ENCODE measurements at places on chromosomes 12 and 14.

- no peak for DNase-seq
These were observed at the start of gene NOVA1 for GRCh38 chr14:26597589-26598080. Gene NOVA1 (minus strand): TSS chr14:26598033. CDS start chr14:26597436, 597 bp downstream.

DNA sequence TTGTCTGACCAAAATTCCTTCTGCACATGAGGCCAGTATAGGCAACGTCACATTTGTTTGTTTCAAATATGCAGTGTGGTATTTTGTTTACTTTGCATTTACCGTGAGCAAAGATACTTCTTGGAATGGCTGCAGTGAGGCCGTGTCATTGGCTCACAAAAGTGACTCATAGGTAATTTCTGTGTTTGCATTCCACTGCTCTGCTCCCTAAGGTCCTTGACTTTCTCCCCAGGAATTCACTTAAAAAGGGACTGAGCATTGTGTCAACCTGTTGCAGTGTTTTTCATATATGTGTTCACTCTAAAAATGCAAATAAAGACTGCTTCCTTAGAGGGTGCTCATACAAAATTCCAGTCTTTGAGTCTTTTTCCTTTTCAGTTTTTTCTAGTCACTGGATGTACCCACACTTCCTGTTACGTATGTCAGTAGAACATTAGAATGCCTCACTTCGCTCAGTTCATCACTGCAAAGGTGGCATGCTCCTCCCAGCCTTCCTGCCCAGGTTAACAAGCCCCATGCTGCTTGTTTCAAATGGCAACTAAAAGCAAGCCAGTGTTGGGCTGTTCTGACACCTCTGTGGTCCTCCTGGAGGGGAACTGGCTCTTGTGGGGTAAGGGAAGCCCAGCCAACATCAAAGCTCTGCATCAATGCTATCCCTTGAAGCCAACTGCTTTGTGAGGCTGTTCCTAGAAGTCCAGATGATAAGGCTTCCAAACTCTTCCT, 9.1 kb downstream of the C12orf76 start:
- peak; percentile 11 for DNase-seq

GRCh38 chr14:65915125-65915524, 502.6 kb downstream of the FUT8 start:
- no peak for DNase-seq

GRCh38 chr12:104619305-104619704, 162.6 kb downstream of the CHST11 start:
- DNase-seq = no peak

DNA sequence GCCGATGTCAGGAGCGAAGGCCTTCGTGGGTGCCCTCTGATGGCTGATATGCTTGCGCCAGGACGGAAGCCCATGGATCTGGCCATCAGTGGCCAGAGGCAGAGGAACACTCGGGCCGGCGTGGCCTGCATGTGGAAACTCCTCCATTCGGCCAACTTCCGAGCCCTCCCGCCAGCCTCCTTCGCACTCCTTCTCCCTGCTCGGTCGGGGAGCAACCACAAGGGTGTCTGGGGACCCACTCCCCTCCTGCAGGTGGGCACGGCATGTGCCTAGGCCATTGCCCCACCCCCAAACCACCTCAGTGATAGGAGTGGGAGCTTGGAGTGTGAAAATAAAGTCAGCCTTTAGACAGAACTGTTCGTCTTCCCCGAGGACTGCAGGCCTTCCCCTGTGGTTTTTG, 231.3 kb downstream of the BCL11B start:
- DNase-seq = no peak

DNA sequence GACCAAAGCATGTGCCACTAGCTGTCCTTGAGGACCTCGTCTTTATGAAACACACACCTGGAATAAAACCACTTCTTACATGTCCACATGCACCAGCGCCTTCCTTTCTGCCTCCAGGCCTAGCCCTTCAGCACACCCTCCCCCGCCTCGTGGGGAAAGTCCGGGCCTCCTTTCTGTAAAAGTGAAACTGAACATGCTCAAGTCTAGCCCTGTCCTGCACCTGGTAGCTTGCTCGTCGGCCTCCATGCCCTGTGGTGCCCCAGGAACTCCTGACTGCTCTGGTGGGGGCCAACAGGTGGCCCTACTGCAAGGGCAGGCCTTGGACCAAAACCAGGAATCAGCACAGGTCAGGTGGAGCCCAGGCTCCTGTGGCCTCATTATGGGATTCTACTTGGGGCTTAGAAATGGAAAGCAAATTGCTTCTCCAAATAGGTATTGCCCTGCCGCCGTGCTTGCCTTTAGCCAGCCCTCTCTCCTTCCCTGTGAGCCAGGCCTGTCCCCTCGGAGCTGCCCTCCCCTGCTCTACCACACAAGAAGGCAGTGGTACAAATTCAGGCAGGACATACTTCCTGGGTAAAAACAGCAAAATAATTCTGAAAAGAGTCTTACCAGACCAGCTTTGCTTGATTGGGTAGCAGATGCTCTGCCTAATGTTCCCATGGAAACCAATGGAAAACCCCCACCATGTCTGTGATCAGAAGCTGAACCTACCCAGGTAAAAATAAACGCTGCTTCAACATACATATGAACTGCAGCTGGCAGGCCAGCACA, 43.5 kb downstream of the ERH start:
- DNase-seq = peak; percentile 49

GRCh38 chr14:93005838-93006237, 82.9 kb downstream of the CHGA start:
- no peak for DNase-seq

GRCh38 chr14:34177466-34177865, 226.6 kb upstream of the EGLN3 start:
- no peak for DNase-seq

DNA sequence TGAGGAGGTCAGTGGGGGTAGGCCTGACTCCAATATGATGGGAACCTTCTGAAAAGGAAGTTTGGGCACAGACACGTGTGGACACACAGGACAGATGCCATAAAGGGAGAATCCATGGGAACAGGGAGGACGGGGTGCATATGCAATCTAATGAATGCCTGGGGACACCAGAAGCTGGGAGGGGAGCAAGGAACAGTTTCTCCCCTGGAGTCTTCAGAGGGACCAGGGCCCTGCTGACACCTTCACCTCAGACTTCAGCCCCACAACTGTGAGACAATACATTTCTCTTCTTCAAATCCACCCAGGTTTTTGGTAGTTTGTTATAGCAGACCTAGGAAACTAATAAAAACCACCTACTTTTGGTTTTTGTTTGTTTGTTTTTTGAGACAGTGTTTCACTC, 35.2 kb upstream of the CLIP1 start:
- no peak for DNase-seq

DNA sequence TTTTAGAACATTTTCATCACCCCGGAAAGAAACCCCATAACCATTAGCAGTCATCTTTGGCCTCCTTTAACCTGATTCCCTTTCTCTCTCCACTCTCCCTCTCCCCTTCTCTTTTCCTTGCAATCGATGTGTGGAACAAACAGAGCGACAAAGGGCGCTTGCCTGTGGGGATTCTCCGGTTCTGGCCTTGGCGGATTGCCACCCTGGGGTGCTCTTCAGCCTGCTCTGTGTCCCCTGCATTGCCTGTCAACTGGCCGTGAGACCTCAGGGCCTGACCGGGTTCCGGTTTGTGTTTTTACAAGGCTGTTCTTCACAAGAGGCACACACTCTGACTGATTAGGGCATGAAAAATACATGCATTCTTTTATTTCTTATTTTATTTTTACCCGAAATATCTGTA, 27.8 kb downstream of the LRTM2 start:
- DNase-seq = no peak

- no peak for DNase-seq
These were observed 54.6 kb downstream of the ACTN1 start for GRCh38 chr14:68924186-68925158.

- no peak for DNase-seq
These were observed 14.4 kb downstream of the IGF1 start for GRCh38 chr12:102465762-102466560.

DNA sequence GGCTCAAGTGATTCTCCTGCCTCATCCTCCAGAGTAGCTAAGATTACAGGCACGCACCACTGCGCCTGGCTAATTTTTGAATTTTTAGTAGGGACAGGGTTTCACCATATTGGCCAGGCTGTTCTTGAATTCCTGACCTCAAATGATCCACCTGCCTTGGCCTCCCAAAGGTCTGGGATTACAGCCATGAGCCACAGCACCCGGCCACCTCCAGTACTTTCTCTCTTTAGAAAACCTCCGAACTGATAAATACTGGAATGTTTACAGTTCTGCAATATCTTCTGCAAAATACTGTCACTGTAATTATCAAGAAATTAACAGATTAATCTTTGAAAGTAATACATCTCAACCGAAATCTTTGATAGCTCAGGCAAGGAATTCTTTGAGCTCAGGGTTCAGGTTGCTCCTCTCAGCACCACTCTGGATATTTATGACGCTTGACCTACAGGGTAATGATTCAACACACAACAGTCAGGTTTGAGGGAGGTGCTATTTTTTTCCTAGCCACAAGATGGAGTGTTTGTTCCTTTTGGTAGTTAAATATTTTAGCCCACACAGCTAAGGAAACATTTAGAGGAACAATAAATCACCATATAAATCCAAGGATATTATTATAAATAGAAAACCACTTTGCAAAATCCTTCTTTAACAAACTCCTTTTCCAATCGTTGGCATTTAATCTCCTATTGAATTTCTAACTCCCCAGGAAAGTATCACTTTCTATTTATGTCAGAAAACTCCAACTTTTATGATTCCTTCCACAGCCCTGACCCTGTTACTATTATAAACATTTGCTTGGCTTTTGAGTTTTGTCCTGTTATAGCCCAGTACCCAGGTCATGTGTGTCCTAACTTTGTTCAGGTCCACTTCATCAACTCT, 48.6 kb upstream of the GTF2A1 start:
- DNase-seq = no peak

- DNase-seq = no peak
These were observed 134.0 kb downstream of the TMEM117 start for GRCh38 chr12:43969882-43970281.

DNA sequence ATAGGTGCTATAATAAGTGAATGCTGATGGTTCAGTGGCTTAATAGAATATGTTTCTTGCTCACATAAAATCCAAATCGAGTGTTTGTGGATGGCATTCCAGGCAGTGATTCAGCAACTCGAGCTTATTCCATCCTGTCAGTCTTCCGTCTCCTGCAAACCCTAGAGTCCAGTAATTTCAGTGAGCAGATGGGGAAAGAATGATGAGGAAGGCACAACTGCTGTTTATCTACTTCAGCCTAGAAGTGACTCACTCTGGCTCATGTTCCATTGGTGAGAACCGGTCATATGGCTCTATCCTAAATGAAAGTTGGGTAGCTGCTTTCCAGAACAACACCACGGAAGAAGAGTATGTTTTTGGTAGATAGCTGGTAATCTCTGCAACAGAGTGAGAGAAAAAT, 421.8 kb upstream of the PDE3A start:
- no peak for DNase-seq

- DNase-seq = no peak
These were observed 100.1 kb upstream of the DIO3 start for GRCh38 chr14:101460986-101461750.

GRCh38 chr14:106605548-106606448, 1079.4 kb downstream of the TMEM121 start:
- DNase-seq = peak; percentile 67

- DNase-seq = no peak
These were observed 51.4 kb downstream of the BORCS5 start for GRCh38 chr12:12408265-12408690.

DNA sequence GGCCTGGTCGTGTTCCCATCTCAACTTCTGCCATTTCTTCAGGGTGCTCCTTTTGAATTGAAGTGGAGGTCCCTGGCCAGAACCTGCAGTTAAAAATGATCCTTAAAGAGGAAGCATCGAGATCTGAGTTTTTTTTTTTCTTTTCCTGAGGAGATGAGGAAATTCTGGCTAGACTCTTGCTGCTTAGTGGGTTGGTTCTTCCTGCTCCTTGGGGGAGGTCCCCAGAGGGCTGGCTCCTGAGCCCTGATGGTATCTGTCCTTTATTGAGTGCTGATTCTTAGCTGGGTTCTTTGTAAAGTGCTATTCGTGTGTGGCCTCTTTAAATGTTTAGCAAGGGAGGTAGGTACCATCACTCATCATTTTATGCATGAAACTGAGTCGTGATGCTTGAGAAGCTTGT, 11.7 kb downstream of the PELI2 start:
- DNase-seq = no peak

DNA sequence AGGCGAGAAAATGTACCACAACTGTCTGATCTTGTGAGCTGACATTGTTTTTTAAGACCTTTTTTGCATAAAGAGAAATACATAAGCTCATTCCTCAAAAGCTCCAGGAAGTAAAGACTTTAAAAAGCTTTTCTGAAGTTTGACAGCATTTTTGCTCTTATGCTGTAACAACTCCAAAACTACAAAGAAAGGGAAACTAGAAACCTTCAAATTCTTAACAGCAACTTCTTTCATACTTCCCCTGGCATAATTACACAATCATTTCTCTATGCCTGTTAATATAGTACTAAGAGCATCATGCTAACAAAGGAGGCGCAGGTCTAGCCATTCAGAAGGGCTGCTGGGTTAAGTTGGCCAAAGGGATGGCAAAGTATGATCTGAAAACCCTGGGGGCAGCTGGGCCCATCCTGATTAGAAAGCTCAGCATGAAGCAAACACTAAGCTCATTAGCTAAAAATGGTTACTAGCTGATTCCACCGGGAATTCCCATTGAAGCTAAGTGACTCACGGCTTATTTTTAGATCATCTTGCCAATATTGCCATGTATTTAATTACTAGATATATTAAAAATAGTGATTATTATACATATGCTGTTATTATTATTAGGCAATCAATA, 26.1 kb upstream of the ANP32D start:
- DNase-seq = no peak

GRCh38 chr14:22850944-22851764, 14.8 kb downstream of the MMP14 start:
- DNase-seq = no peak

DNA sequence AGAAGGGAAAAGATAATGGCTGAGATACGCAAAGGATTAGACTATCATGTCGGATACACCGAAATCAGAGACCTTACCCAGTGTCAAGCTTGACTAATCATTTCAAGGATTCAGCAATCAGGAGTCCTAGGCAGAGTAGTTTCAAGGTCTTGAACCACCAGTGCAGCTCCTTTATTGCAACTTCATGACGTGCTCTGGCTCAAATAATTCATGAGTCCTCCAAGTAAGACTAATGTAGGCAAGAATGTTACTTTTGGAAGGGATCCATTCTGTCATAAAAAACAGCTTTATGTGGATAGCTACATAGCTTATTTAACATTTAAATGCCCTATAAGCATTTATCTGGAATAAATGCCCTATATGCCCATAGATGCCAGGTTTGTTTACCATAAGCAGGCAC, 123.2 kb downstream of the LMO3 start:
- no peak for DNase-seq

DNA sequence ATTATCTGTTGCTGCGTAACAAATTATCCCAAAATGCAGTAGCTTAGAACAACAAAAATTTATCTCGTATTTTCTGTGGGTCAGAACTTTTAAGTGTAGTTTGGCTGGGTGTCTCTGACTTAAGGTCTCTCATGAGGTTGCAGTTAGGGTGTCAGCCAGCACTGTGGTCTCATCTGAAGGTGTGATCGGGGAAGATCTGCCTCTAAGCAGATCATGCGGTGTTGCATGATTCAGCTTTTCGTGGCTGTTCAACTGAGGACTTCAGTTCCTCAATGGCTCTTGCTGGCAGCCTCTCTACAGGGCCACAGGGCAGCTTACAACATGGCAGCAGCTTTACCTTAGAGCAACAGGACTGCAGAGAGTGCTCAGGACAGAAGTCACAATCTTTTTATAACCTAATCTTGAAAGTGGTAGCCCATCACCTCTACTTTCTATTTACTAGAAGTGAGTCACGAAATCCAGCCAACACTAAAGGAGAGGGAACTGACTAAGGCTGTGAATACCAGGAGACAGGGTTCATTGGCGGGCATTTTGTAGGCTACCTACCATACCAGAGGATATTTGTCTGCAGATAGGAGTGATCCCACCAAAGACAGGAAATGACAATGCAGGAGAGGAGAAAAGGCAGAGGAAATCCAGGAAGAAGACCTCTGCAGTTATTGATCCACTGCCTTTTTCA, 1.8 kb upstream of the TMPRSS12 start:
- DNase-seq = no peak
